ENCODE measurements at places on chromosomes 2 and 18. TPM values are rescaled to one million over a fixed set of nuclear protein-coding genes. Genes with fewer than 3 reads are reported as not detected.

Gene DNMT3A
- total RNA-seq, result 20.6 TPM

Gene ZAP70
- total RNA-seq, result 0.74 TPM

Gene ANKRD62
- not detected for total RNA-seq

Gene BMP10
- not detected for total RNA-seq

Gene CNOT11
- total RNA-seq, result 39.5 TPM

GRCh38 chr18:36511791-36512352 lies 214.4 kb downstream of the FHOD3 start:
- no peak overlapping the region for H3K27ac ChIP-seq
- H3K27me3 ChIP-seq, result no peaks in the 10 kb centered on the region
- no peaks in the 10 kb centered on the region for H3K4me1 ChIP-seq

DNA sequence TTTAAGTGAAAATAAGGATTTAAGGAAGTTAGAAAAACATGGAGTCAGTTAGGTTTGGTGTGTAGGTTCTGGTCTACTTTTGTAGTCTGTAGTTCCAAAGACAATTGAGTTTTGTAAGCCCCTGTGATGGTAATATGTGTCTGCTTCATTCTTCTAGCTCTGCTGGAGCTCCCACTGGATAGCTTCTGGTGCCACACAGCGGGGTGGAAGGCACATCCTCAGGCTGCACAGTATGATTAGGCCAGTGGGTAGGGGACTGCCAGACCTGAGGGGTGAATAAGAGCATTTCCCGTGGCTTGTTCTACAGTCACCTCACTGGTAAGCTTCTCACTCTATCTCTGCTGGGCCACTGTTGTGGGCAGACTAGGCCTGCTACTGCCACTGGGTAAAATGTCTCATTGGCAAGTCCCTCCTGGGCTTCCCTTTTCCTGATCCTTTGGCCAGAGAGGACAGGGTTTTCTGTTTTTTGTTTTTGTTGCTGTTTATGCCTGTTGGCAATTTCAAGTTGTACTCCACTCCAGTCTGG lies 44.5 kb downstream of the TMEM131 start:
- H3K4me3 ChIP-seq, result no peak overlapping the region
- H3K36me3 ChIP-seq, result no peaks in the 10 kb centered on the region
- H3K27me3 ChIP-seq, result no peaks in the 10 kb centered on the region
- DNase-seq, result no peak

GRCh38 chr18:12028040-12028628 lies 46.8 kb downstream of the IMPA2 start:
- H3K4me3 ChIP-seq, result no peak overlapping the region
- no peak for DNase-seq
- H3K36me3 ChIP-seq, result peaks cover 75% of the 10 kb centered on the region
- H3K4me1 ChIP-seq, result peaks cover 22% of the 10 kb centered on the region
- H3K27me3 ChIP-seq, result no peaks in the 10 kb centered on the region
- H3K27ac ChIP-seq, result peak overlapping the region; percentile 81

DNA sequence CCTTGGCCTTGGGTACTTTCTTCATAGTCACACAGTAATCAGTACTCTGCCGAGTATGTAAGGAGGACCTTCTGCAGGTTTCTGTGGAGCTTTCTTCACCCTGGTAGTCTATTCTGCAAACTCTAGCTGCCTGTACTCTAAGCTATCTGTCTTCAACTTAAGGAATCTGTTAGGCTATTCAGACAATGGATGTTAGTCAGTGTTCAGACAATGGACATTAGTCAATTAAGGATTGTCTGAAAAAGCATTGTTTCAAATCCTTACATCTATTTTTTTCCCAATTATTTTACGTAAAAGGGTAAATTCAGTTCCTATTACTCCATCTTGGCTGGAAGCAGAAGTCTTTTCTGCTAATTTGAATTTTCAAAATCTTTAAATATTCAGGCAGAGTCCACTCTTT lies 75.7 kb downstream of the WDR7 start:
- H3K27ac ChIP-seq, result no peak overlapping the region
- peaks cover 18% of the 10 kb centered on the region for H3K36me3 ChIP-seq
- no peaks in the 10 kb centered on the region for H3K4me1 ChIP-seq
